ENCODE measurements at places on chromosomes 2 and 18. TPM values are rescaled to one million over a fixed set of nuclear protein-coding genes. Genes with fewer than 3 reads are reported as not detected.

- no peak for DNase-seq
Measured at GRCh38 chr2:88673363-88673762, 18.1 kb upstream of the RPIA start.

Gene ANKRD23
- total RNA-seq: 5.7 TPM

DNA sequence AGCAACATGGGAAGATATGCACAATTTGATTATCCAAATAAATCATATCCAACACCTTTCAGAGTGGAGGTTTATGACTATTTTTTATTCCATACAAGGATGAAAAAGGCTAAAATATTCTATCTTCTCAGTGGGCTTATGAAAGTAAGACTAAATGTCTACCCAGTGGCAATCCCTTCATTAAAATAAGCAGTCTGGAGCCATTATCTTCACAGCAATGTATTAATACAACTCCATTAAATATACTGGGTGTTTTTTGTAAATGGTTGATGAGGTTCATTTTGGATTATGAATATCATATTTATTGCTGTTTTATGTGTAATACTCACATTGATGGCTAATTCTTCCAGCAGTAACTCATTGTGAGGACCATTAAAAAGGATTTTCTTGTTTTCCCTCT is 352.7 kb upstream of the SOX11 start:
- DNase-seq: no peak

Gene MAL
- total RNA-seq: not detected

- DNase-seq: no peak
Measured at GRCh38 chr18:67517444-67517765, 885 bp upstream of the DSEL start.

DNA sequence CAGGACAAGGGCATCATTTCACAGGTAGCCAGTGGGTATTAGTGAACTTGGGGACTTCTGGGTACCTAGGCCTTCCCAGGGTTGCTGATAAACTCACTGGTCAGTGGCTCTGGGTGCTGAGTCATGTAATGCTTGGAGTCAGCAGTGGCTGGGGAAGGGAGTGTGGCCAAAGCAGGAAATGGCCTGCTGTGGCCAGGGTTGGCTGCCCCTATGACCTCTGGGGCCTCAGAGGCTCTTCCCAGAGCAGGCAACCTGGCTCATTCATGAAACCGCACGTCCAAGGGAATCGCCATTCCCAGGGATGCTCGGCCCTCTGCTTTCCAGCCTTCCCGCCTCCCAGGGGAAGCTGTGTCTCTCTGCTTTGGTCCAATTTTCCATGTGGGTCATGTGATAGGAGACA is 294.9 kb downstream of the DYSF start:
- peak; percentile 96 for DNase-seq

GRCh38 chr2:190913725-190914124 is 33.1 kb downstream of the GLS start:
- no peak for DNase-seq

Gene PID1
- total RNA-seq: 6.9 TPM

DNA sequence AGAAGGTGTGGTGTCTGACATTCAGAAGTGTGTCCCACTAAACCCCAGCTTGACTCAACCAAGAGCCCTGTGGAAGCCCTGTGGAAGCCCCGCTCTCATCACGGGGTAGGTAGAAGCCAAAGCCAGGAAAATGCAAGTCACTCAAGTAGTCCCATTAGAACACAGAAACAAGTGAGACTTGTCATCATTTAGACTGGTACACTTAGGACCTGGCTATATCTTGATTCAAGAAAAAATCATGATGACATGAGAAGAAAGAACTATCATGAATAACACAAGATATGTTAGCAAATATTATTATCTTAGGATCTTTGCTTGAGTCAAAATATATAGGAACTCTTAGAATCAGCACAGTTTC is 28.2 kb upstream of the SULT1C4 start:
- DNase-seq: no peak

Gene FAM228A
- total RNA-seq: not detected

- DNase-seq: no peak
Measured at GRCh38 chr2:126482582-126483464, 173.1 kb upstream of the GYPC start.

DNA sequence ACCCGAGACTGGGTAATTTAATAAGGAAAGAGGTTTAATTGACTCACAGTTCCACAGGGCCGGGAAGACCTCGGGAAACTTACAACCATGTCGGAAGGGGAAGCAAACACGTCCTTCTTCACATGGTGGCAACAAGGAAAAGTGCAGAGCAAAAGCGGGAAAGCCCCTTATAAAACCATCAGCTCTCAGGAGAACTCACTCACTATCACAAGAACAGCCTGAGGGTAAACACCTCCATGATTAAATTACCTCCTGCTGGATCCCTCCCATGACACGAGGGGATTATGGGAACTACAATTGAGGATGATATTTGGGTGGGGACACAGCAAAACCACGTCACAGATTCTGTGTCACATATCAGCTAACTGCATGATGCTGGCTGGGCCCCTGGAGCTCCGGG is 11.4 kb downstream of the TCF23 start:
- DNase-seq: no peak

- DNase-seq: no peak
Measured at GRCh38 chr2:231462729-231463465, 1.4 kb downstream of the NCL start.

Gene SLC30A3
- total RNA-seq: 6.5 TPM

DNA sequence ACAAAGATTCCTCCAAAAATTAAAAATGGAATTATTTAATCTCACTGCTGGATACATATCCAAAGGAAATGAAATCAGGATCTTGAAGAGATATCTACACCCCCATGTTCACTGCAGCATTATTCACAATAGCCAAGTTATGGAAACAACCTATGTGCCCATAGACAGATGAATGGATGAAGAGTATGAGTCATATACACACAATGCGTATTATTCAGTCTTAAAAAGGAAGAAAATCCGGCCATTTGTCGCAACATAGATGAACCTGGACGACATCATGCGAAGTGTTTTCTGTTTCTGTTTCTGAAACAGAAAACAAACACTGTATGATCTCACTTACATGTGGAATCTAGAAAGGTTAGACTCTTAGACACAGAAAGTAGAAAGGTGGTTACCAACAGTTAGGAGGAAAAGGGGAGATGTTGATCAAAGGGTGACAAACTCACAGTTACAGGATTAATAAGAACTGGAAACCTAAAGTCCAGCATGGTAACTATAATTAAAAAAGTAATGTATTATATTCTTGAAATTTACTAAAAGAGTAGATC is 87.8 kb upstream of the ERBB4 start:
- DNase-seq: no peak

GRCh38 chr2:43062058-43062457 is 164.3 kb downstream of the ZFP36L2 start:
- DNase-seq: no peak

Gene WDSUB1
- 9.4 TPM for total RNA-seq

- DNase-seq: no peak
Measured at GRCh38 chr2:66478731-66479316, 43.9 kb downstream of the MEIS1 start.

Gene FSHR
- not detected for total RNA-seq

Gene TMEM185B
- 38.1 TPM for total RNA-seq

All from A172 (cell line).